Karpas-422 (cell line): ENCODE measurements at places on chromosomes 2 and 18.

DNA sequence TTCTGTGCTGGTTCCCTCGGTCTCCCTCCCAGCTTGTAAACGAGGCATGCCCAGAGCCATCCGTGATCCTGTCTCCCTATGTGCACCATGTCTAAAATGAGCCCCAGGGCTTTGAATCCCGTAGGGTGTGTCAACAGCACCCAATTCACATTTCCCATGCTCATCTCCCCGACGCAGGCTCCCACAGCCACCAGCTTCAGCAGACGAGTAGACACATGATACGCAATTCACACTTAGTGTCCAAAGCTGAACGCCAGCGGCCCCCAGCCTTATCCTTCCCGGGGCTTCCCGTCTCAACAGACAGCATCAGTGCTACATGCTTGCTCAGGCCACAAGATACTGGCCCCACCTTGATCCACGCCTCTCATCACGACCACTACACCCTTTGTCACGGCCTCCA, 88.1 kb downstream of the EIPR1 start:
- DNase-seq = no peak

- DNase-seq = no peak
Measured at GRCh38 chr18:59218018-59218417, 1.9 kb upstream of the GRP start.

DNA sequence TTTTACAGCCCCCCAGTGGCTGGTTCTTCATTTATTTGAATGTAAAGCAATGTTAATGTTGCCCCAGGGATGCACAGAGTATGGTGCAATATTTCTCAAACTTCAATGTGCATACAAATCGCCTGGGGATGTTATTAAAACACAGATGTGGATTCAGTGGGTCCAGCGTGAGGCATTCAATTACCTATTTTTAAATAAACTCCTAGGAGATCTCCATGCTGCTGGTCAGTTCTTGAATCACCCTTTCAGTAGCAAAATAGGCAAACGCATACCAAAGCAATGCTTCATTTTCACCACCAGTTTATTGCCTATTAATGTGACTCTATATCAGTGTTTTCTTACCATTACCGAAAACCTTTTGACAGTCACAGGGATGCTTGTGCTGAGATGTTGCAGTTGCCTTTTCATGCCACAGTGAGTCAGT, 530.7 kb downstream of the CBLN2 start:
- no peak for DNase-seq

- DNase-seq = no peak
Measured at GRCh38 chr2:29326926-29327325, 211.7 kb downstream of the CLIP4 start.

DNA sequence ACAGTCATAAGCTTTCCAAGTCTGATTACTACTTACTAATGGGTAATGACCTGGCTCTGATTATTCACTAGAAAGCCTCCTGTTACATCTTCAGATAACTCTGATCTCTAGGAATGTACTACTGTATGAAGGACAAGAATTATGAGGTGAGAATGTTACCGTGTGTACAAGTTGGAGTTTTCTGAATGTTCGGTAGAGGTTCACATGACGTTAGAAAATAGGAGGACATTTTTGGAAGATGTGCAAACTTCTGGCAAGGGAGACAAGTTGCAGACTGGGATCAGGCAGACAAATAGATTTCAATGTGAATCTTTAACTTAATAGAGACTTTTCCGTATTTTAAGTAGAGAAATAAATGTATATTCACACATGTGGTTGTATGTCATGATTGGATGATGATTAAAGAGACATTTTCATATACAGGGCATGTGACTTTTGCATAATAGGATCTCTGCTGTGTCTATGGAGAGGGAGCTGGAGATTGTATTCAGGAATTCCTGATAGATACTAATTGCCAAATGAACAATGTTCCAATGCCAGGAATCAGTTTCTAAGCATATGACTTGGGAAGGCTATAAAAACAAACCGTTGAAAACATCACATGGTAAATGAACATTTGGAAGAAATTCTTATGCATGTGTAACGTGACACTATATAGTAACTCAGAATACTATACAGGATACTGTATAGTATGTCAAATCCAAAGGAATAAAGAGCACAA, 1695.8 kb upstream of the PIK3C3 start:
- DNase-seq = no peak

- DNase-seq = peak; percentile 86
Measured at GRCh38 chr2:177147093-177147694, 65.4 kb upstream of the HNRNPA3 start.

- no peak for DNase-seq
Measured at GRCh38 chr2:102514061-102514785, 41.2 kb downstream of the SLC9A4 start.

DNA sequence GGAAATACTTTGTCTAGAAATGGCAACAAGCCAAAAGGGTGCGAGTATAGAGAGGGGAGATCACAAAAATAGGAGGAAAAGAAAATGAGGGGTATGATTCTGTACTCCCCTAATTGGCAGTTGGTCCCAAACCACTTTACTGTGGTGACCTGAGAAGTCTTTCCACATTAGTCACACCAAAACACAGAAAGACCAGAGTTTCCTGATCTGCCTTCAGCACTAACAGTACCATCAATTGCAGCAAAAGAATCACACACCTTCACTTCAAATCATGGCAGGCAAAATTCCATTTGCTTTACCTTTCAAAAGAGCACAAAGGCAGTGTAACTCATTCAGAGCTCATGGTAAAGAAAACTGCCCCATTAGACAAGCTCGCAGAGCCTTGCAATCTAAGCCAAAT, 86.8 kb downstream of the ALK start:
- DNase-seq = no peak

- DNase-seq = no peak
Measured at GRCh38 chr2:239870276-239870675, 154.9 kb downstream of the NDUFA10 start.

DNA sequence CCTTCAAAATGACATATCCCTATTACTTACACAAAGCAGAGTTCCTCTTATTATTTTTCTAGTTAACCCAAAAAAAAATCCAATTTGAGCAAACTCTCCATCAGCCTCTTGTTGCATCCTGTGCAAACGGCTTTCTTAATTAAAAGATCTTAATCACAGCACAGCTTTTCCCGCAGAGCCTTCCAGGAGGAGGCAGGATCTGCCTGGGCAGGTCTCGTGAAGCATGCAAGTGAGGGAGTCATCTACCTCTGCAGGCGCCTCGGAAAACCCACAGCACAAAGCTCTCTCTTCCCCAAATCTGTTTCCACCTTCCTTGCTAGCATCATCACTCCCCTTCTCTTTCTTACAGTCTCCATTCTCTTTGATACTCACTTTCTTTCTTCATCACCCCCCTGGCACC, 100.4 kb downstream of the EN1 start:
- no peak for DNase-seq

- DNase-seq = no peak
Measured at GRCh38 chr18:64019922-64020756, 50.3 kb downstream of the SERPINB8 start.

- DNase-seq = no peak
Measured at GRCh38 chr2:170013802-170014551, 164.0 kb upstream of the MYO3B start.

- DNase-seq = no peak
Measured at GRCh38 chr18:50038448-50038847, 156.5 kb downstream of the MYO5B start.

DNA sequence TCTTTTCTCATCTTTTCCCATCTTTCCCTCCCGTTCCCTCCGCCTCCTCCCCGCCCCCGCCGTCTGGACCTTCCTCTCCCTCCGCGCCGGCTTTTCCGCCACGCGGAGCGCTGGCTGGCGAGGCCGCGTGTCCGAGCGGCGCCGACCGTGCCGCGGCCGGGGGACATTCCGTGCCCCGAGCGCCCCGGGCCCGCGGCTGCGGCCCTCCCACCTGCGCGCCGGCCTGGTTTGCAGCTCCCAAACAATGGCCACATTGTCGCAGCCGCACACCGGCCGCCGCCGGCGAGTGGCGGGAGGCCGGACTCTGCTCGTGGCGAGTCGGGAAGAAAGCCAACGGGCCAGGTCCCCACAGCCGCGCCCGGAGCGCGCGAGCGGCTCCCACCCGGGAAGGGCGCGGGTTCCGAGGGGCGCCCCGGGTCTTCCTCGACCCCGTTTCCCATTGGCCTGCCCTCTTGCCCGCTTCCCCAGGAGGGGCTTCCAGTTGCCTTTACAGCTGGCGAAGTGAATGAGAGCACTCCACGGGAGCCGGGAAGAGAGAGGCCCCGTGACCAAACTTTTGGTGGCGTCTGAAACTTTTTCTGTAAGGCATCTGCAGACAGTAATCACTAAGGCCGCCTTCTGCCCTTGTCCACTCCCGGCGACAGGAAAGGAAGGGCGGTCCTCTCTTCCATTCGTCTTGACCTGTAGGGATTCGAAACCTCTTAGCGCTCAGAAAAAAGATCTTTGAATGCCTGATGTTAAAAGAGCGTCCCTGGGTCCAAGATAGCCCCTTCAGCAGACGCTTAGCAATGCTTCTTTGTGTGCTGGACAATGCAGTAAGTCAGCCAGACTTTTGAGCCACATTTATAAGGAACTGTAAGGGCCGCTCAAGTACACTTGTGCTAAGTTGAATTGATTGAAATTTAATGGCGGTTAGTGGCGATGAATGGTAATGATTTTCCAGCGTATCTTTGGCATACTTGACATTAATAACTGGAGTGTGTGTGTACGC, 6.2 kb downstream of the GLI2 start:
- no peak for DNase-seq

DNA sequence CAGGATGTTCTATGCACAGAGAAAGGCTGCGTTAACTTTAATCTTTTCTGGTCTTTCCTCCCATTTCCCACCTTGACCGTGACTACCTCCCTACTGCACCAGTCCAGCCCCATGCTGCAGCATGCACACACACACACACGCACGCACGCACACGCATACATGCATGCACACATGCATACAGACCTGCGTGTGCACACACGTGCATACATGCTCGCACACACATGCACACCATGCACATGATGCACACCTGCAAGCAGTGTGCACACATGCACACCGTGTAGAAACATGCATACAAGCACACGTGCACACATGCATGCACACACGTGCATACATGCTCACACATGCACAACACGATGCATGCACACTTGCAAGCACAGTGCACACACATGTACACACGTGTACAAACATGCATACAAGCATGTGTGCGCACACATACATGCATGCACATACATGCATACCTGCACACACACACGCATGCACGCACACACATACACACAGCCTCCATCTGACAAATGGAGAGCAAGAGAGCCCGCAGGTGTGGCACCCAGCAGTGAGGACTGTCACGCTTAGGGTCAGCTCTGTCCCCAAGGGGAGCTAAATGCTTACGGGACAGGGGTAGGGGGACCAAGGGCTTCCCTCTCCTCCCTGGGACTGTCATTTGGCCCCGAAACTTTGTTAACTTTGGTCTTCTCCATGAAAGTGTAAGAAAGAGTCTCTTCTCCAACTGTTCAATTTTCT, 18.2 kb downstream of the SNORC start:
- no peak for DNase-seq
